CD4-positive, alpha-beta T cell treated with Interleukin-4 for 4 hours (primary cell): ENCODE measurements at places on chromosomes 7 and 10.

GRCh38 chr7:19097165-19098055 is 20.0 kb downstream of the TWIST1 start:
- no peak for DNase-seq

GRCh38 chr10:9188022-9188810 is 1133.7 kb downstream of the GATA3 start:
- no peak for DNase-seq

- DNase-seq: no peak
Measured at GRCh38 chr7:132871419-132871818, 210.5 kb downstream of the CHCHD3 start.

- DNase-seq: no peak
Measured at GRCh38 chr7:158377800-158378623, 209.6 kb downstream of the PTPRN2 start.
